Osteoblast (primary cell): ENCODE measurements at places on chromosomes 6 and 20. TPM values are rescaled to one million over a fixed set of nuclear protein-coding genes. Genes with fewer than 3 reads are reported as not detected.

DNA sequence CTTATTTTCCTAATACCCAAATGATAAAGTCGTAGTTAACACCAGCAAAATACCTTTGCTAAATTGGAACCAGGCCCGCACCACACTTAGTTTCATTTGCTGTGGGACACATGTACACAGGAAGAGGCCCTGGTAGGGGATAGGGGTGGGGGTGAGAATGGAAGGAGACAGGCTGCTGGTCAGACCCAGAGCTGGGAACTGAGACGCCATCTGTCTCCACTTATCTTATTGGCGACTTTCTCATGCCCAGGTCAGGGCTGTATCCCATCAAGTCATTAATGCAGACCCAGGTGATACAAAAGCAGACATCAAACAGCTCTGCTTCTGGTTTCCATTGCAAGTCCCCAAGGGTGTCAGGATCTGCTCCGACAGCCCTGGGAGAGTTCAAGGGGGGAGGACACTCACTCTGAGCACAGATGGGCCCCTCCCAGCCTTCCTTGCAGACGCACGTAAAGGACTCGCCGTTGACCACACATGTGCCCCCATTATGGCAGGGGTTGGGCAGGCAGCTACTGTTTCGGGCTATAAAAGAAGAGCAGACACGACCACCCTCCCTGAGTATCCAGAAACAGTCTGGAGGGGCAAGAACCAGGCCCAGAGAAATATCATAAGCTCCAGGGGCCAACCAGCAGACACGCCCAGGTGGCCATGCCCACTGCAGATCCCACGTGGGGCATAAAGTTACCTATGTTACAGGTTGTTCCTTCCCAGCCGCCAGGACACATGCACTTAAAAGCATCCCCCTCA, 29.2 kb downstream of the JAG1 start:
- no peak for DNase-seq

DNA sequence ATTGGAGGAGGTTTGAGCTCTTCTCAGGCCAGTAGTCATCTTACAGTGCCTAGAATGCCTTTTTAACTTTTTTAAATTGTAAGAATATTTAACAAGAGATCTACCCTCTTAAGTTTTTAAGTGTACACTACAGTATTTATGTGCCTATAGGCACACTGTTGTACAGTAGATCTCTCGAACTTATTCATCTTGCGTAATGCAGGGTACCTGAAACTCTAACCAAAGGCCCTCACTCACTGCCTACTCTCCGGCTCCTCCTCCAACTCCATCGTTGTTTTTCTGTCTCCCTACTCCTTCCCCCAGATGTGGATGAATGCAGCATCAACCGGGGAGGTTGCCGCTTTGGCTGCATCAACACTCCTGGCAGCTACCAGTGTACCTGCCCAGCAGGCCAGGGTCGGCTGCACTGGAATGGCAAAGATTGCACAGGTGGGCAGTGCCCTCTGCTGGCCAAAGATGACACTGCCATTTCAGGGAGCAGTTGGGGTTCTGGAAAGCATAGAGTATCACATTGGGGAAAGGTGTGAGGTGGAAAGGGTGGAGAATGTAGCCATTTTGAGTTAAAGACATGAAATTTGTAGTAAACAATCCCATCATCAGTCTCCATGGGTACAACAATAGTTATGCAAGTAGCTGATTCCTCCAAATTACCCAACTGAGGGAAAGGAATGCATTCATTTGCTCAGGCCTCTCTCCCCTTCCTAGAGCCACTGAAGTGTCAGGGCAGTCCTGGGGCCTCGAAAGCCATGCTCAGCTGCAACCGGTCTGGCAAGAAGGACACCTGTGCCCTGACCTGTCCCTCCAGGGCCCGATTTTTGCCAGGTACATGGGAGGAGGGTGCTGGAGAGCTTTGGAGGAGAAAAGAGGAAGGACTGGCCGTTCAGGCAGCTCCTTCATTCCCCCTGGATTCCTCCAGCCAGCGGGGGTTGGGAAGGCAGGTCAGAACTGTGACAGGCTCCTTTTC, 18.4 kb upstream of the ZNF76 start:
- DNase-seq: peak; percentile 93

- no peak for DNase-seq
Measured at GRCh38 chr6:137723273-137724017, 143.6 kb upstream of the TNFAIP3 start.

- DNase-seq: no peak
Measured at GRCh38 chr20:33377366-33377765, 24.0 kb downstream of the CDK5RAP1 start.

OVOL2 gene
- not detected in 2 replicates for total RNA-seq

SAPCD1 gene
- 0.59 and 1.4 TPM in 2 replicates for total RNA-seq

PSMB9 gene
- total RNA-seq: 20.3 and 29.8 TPM in 2 replicates

- DNase-seq: no peak
Measured at GRCh38 chr6:53581856-53582255, 37.0 kb upstream of the GCLC start.

DNA sequence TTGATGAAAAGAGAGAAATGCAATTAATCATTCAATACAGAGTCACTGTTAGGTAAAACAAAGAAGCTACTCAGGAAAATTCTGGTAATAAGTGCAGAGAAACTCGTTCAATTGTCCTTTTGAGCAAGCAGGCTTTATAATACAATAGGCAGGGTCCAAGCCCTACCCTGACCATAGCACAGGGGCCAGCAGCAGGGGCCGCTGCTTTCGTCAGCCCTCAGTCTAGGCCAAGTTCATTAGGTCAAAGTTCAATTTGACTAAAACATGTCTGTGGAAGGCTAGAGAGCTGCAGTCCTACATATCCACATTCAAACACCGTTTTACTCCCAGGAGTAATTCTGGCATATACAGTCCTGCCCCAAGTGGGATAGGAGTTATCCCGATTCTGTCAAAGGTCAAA, 94.6 kb downstream of the BCAS1 start:
- DNase-seq: no peak

PANK2 gene
- 57.2 and 60.4 TPM in 2 replicates for total RNA-seq

GRCh38 chr20:50085481-50086365, 27.2 kb downstream of the UBE2V1 start:
- DNase-seq: peak; percentile 86

GRCh38 chr20:43383026-43383795, 74.5 kb upstream of the SRSF6 start:
- DNase-seq: no peak

DNA sequence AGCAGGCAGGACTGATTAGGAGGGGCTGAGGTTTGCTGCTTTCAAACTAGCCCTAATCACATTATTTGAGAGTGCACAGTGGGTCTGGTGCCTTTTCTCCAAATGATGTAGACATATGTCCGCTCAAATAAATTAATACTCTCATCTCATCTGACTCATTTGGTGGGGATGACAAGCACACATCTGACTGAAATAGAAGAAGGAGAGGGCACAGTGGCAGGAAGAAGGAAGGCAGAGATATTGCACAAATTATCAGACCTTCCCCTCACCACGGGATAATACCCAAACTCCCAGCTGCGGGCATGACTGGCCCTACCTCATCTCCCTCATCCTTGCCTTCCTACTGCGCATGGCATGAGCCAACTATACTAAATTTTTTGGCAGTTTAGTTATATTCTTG, 33.9 kb upstream of the TNFRSF21 start:
- no peak for DNase-seq

MRAP2 gene
- 4.1 and 5.1 TPM in 2 replicates for total RNA-seq

DNA sequence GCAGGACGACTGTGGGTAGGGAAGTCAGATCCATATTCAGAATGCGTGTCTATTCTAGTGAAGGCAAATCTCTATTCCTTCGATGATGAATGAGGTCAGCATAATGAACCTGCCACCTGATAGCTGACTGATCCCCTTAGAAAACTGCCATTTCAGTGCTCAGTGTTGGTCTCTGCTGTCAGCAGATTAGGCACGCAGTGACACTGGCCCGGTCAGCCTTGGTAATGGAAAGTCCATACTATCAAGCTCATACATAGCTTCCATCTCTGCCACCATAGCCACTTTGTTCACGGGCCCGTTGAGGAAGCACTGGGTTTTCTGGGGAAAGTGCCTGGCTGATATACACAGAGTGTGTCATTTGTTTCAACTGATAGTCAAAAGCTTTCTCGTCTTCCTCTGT, 54.0 kb downstream of the C6orf52 start:
- DNase-seq: no peak

PCK1 gene
- total RNA-seq: not detected in 2 replicates

- no peak for DNase-seq
Measured at GRCh38 chr6:108610270-108610839, 49.6 kb downstream of the FOXO3 start.

ADGRB3 gene
- total RNA-seq: not detected in 2 replicates

GRCh38 chr20:46683939-46684750, 5.1 kb downstream of the TP53RK start:
- peak; percentile 82 for DNase-seq

DNA sequence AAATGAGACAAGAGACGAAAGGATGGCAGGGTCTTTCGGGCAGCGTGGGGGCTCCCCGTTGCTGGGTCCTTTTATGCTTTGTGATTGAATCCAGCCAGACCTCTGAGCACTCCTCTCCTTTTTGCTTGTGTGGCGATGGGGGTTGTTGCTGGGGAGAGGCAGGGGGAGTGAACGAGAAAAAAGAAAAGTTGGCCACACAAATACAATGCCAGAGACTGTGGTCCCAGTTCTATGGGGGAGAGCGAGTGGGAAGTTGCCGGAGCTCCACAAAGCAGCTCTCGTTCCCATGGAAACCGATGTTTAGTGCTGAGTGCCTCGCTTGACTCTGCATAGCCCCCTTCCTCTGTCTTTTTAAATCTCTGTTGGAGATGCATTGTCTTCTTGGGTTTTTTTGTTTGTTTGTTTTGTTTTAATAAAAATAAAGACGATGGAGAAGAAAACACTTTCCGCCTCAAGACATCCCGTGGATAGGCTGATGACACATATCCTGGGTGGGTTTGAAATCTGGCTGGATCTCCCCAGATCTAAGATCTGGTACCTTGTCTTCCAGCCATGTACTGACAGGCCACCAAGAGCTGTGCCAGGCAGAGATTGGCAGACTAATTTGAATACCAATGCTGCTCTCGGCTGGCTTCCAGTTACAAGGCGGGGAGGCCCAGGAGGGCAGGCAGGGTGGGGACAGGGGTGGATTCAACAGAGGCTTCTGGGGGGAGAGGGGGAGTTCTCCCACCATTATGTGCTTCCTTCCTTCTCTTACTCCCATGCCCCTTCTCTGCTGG, 529.3 kb downstream of the QKI start:
- no peak for DNase-seq

NRSN1 gene
- total RNA-seq: not detected in 2 replicates

DNA sequence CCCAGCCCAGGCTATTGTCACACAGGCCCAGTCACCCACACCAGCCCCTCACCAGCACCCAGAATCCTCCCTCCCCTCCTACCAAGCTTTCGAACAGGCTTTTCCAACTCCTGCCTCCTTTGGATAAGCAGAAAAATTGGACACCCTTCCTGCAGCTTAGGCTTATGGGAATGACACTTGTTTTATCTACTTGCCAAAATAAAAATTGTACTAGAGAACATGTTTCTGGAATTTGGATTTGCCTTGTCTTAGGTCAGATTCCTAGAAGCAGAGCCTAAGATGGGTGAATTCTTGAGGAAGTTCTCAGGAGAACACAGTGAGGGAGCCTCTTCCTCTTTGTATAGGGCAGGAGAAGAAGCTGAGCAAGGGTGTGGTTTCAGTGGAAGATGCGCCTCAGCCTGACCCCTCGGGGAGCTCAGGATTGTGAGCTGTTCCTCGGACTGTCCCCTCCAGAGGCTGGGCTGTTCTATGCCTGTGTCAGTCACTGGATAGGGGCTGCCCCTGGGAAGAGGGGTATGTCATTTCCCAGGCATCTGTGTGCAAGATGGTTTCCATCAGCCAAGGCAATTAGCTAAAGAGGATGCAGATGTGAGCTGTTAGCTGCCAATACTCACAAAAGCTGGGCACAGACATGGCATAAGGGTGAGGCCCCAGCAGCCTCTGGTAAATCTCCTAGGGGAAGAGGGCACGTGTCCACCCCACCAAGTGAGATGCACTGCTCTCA, 33.9 kb downstream of the ITPR3 start:
- DNase-seq: no peak

RAD21L1 gene
- total RNA-seq: not detected in 2 replicates

- no peak for DNase-seq
Measured at GRCh38 chr6:149037051-149037671, 280.4 kb upstream of the TAB2 start.

VSX1 gene
- total RNA-seq: not detected in 2 replicates

- peak; percentile 87 for DNase-seq
Measured at GRCh38 chr6:150293423-150294173, 75.2 kb upstream of the IYD start.

FNDC11 gene
- total RNA-seq: under 0.01 TPM in 1 of 2 replicates, not detected in the other

DNA sequence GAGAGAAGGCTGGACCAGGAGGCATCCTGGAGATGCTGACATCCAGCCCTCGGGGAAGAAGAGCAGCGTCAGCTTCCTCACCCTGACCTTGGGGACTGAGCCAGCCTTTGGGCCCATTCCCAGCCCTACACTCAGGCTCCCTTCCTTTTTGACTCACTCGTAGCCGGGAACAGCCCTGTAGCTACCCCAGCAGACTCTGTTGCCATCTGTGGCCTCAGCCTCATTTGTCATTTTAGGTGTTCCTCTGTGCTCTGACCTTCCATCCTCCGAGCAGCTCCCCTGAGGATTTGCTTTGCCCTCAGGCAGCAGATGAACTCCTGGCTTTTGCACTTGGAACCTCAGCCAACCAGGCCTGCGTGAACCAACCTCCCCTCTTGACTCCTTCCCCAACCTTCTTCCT, 67.5 kb downstream of the ELOVL2 start:
- DNase-seq: no peak

GRCh38 chr6:13678255-13678983, 33.2 kb downstream of the RANBP9 start:
- DNase-seq: no peak

DNA sequence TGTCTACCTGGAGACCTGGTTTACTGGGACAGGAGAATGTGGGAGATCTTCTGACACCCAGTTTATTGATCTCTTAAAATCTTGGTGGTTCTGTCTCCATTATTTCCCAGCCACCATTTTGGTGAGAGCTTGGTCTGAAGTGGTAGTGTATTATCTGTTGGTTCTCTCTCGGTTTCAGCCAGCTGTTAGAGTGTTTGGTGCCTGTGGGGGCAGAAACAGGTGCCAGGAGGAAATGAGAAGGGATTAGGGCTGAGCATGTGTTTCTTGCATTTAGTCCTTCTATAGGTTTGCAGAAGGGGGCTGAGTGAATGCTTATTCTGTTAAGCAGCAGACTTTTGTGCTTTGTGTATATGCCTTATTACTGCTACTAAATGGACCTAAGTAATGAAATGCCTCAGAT, 9.6 kb downstream of the JARID2 start:
- DNase-seq: no peak

TPD52L1 gene
- total RNA-seq: 22.7 and 35.5 TPM in 2 replicates

MYH7B gene
- 0.29 and 0.36 TPM in 2 replicates for total RNA-seq

NKX2-2 gene
- under 0.01 TPM in 1 of 2 replicates, not detected in the other for total RNA-seq

GRCh38 chr6:31734821-31735406, 1.4 kb downstream of the CLIC1 start:
- peak; percentile 94 for DNase-seq

CPXM1 gene
- under 0.01 and 0.88 TPM in 2 replicates for total RNA-seq
